CD4-positive, CD25-positive, alpha-beta regulatory T cell (primary cell): ENCODE measurements at places on chromosomes 3 and 15.

GRCh38 chr3:165545059-165545458 is 292.2 kb downstream of the BCHE start:
- no peak for DNase-seq

DNA sequence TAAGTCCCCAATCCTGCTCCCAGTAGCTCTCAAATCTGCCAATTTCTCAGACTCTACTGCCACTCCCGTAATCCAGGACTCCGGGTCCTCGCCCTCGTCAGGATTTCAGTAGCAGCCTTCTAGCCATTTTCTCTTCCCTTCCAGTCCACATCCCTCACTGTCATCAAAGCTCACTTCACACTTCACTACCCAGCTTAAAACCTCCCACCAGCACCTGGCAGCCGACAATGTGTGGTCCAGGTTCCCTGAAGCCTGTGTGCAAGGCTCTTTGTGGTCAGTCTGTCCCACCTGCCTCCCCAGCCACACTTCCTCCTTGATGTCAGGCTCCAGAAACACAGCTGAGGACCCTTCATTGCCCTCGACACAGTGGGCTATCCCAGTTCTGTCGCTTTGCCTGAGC is 304.5 kb upstream of the ROPN1 start:
- no peak for DNase-seq

GRCh38 chr3:151479452-151479851 is 18.6 kb upstream of the IGSF10 start:
- no peak for DNase-seq

GRCh38 chr15:67474405-67475110 is 46.4 kb upstream of the C15orf61 start:
- no peak for DNase-seq

DNA sequence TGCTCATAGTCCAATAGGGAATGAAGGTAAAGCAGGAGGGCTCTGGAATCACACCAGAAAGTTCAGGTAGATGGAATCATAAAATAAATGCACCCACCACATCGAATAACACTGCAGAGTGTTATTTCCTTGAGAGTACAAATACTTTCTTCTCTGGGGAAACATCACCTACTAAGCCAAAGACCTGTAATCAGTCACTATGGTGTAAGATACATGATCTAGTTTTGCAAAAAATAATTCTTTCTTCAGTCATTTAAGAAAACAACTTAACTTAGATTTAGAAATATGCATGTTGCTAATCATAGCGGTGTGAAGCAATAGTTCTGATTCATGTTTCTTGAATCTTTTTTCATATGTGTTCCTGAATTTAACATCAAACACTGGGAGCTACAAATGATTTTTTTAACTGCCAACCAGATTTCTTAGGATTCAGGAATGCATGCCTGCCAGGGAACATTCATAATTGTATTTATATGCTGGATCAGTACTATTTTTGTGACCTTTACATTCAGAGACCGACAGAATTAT is 40.2 kb upstream of the MEIS2 start:
- DNase-seq = no peak

DNA sequence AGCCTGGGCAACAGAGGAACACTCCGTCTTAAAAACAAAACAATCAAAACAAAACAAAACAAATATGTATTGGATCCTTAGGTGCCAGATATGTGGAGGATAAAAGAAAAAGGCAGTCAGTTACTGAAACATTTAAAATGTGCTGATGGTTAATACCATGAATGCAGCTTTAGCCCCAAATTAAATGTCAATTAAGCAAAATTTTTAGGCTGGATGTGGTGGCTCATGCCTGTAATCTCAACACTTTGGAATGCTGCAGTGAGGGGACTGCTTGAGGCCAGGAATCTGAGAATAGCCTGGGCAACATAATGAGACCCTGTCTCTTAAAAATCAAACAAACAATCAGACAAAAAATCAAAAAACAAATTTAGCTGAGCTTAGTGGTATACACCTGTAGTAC is 8.5 kb upstream of the CHMP2B start:
- DNase-seq = no peak

DNA sequence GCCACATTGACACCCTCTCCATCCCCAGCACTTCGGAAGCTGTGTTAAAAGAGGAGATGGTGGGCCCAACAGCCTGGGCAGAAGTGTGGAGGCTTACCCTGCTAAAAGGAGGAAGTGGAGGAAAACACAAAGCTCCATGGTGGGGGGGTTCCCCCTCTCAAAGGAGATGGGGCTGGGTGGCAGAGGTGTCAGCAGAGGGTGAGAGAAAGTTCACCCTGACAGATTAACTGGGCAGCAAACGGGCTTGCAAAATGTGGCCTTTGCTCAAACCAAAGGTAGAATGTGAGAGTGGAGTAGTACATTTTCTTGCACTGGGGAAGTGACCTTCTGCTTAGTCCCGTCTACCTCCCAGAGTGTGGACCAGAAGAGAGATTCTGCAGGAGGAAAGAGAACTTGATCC is 44.7 kb downstream of the MYO1E start:
- DNase-seq = no peak

DNA sequence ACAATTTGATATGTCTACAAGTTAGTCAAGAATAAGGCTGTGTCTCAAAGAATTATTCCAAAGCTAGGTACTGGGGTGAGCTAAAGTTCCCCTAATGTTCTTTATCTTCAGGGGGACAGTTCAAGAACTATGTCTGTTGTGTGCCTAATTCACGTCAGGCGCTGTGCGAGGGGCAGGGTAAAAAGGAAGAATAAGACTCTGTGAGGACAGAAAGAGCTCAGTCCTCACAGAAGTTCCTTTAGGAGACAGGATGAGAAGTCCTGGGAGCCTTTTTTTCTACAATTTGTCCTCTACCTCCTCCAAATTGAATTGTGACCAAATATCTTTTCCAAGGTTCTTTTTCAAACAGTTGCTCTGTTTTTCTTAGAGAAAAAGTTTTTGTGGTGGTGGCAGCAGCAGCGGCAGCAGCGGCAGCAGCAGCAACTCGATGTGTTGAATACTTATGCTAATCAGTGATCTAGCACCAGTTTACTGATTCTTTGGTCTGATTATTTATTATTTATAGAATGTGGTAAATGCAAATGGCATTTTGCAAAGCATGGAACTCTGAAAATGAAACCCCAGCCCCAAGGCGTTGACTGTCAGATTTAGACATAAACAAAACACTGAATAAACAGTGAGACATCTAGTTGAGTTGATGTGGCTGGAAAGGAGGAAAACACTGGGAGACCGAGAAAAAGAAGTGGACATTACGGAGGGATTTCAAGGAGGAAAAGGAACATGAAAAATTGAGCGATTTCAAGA is 88.6 kb downstream of the GTPBP8 start:
- DNase-seq = no peak

- DNase-seq = no peak
Measured at GRCh38 chr3:100089812-100090668, 24.3 kb downstream of the FILIP1L start.

DNA sequence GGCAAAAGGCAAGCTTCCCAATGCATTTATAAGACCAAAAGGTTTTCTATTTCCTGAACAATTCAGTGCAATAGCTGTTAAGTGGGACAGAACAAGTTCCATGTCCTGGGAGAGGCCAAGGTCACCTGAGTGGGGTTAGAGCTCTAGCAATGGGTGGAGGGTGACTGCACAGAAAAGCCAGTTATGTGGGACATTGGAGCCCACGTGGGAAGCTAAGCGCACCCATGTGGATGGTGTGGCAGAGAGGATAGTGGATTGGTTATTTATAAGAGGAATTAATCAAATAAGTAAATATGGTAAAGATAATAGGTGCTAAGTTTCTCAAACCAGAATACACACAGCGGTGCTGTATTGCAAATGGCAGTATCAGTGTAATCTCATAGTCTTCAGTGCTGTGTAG is 6.3 kb downstream of the NSMCE3 start:
- no peak for DNase-seq

GRCh38 chr3:16520970-16521881 is 7.7 kb upstream of the RFTN1 start:
- DNase-seq = peak; percentile 35

GRCh38 chr15:80060356-80061006 is 1.0 kb downstream of the ZFAND6 start:
- DNase-seq = peak; percentile 7

GRCh38 chr15:51647128-51647562 is 24.6 kb upstream of the DMXL2 start:
- DNase-seq = no peak

- DNase-seq = no peak
Measured at GRCh38 chr3:32120471-32120870, 14.1 kb downstream of the GPD1L start.

GRCh38 chr15:43998607-43999006 is 171.8 kb downstream of the WDR76 start:
- no peak for DNase-seq

GRCh38 chr3:140955645-140956044 is 14.0 kb downstream of the SLC25A36 start:
- DNase-seq = no peak

GRCh38 chr3:182969277-182969676 is 11.1 kb downstream of the DCUN1D1 start:
- no peak for DNase-seq

- no peak for DNase-seq
Measured at GRCh38 chr3:21825684-21826083, 74.7 kb upstream of the ZNF385D start.
